Effector CD4-positive, alpha-beta T cell (primary cell): ENCODE measurements at places on chromosomes 12 and 14.

- no peak for DNase-seq
These were observed 302.3 kb upstream of the TBX3 start for GRCh38 chr12:114986178-114986714.

- no peak for DNase-seq
These were observed 860.9 kb upstream of the MDGA2 start for GRCh38 chr14:48536318-48536717.

- no peak for DNase-seq
These were observed 1.2 kb downstream of the ZNF641 start for GRCh38 chr12:48349471-48349870.

- no peak for DNase-seq
These were observed 290.3 kb downstream of the DPF3 start for GRCh38 chr14:72603639-72604038.

DNA sequence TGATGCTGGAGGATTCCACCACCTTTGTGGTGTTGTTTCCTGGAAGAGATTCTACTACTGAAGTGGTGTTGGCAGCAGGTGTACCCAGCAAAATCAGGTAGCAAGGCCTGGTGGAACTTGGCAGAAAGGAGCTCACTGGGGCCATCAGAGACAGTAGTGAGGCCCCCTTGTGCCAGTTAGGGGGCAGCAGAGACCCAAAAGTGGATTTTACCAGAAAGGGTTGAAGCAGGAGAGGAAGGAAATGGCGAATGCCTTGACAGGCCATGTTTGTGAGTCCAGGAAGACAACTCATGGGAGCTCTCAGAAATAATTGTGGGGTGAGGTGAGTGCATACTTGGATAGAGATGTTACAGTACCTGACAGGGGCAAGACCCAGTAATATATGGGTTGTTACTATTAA lies 137.7 kb upstream of the FGD4 start:
- DNase-seq = no peak

GRCh38 chr14:74160763-74161162 lies 76.0 kb downstream of the LIN52 start:
- no peak for DNase-seq

DNA sequence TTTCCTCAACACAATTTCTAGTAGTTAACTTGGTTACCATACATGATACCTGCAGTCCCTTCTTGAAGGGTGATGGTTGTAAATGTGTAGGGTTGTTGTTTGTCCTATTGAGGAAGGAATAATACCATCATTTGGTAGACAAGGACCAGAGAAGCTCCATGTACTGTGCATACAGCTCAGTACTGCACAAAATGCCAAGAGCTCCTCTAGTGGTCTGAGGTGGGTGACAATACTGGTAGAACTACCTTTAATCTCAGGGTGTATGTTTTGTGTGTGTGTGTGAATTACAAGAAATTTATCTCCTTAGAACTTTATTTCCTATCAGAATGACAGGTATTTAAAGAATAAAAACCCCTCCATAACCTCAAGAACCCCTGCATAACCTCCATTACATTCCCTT lies 575.3 kb downstream of the TMTC2 start:
- no peak for DNase-seq

DNA sequence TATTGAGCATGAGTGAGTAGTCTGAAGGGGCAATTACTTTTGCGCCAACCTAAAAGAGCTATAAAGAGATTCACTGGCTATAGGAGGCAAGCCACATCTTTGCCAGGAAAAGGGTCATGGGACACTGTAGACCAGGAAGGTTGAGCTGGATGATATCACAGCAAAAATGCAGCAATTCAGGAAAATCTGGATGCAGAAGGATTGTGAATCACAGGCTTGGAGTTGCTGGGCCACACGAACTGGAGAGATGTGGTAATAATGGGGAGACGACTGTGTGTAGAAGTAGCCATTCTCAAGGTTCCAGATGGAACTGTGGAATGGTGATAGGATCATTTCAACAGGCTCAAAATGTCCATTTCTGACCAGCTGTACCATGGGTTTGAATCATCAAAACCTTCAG lies 151.4 kb upstream of the DAAM1 start:
- no peak for DNase-seq

DNA sequence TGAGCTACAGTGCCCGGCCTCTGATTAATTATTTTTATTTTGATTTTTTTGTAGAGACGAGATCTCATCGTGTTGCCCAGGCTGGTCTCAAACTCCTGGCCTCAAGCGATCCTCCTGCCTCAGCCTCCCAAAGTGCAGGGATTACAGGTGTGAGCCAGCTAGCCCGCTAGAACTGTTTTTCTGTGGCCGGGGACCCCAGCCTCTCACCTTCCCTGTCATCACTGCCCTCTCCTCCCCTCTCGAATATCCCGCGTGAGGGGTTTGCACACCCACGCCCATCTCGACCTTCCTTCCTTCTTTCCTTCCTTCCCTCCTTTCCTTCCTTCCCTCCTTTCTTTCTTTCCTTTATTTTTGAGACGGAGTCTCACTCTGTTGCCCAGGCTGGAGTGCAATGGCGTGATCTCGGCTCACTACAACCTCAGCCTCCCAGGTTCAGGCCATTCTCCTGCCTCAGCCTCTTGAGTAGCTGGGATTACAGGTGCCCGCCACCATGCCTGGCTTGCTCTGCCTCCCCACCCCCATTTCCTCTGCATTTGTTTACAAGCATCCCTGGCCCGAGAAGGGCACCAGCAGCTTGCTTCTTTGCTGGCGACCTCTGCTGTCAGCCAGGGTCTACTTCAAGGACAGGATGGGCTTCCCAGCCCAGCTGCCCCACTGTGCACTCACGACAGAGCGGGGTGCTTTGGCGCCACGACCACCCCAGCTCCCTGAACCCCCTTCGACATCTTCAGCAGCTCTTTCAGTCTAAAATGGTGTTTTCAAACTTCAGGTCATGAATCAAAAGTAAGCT lies 4.3 kb upstream of the TRAF3 start:
- DNase-seq = no peak

DNA sequence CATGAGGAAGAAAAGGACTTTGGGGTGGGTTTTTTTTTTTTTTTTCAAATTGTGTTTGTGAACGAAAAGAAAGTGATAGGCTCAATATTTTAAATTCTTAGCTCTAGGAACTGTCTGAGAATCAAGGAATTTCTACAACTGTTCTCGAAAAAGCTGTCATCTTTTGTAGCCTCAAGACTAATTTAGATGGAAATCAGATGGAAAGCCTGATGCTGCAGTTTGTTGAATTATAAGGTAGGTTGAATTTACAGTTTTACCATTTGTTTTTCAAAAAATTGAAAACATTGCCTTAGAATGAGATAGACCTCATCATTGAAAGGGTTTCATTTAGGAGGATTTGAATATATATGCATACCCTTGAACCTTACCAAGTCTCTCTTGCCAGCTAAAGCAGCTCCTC lies 109.3 kb upstream of the TRHDE start:
- no peak for DNase-seq

DNA sequence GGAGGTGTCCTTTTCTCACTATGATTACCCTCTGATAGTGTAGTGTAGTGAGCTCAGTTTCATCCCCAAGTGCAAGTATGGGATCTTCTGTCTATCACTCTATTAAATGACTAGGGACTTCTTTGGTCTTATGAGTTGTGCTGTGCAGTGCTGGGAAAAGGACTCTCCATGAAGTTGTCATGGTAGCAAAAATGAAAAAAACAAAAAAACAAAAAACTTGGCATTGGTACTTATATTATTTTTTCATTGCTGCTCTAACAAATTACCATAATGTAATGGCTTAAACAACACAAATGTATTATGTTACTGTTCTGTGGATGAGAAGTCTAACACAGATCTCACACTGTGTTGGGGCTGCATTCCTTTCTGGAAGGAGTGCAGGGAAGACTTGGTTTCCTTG lies 393.1 kb upstream of the NOVA1 start:
- no peak for DNase-seq

GRCh38 chr12:43206396-43206795 lies 345.6 kb downstream of the ADAMTS20 start:
- no peak for DNase-seq

DNA sequence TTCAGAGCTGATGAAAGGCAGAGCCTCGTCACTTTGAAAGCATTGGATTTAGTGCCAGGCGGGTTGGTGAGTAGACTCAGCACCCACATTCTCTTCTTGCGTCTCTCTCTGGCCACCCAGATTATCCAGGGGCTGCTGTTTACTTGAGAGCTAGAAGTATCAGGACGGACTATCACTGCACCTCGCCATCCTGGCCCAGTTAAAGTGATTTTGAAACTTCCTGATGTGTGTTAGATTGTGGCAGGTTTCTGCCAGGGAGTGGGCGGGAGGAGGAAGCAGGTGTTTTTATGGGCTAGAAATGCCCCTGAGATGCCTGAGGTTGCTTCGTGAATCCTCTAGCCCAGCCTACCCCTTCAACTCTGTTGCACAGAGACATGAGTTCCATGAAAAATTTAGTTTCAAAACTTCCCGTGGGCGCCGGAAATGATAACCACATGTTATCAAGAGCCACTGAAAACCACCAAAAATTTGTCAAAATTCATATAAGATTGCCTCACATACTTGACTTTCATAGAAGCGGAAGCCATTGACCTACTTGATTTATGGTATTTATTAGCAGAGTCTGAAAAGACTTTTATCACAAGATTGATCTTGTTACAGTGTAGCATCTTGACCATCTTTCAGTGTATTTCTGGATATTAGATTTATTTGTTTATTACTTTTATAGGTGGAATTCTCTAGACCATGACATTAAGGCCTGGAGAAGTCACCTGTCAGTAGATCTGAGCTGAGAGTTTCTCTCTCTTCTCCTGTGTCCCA lies 466.0 kb downstream of the RAD51B start:
- DNase-seq = peak; percentile 16

- no peak for DNase-seq
These were observed 35.5 kb downstream of the CIT start for GRCh38 chr12:119841433-119842210.

DNA sequence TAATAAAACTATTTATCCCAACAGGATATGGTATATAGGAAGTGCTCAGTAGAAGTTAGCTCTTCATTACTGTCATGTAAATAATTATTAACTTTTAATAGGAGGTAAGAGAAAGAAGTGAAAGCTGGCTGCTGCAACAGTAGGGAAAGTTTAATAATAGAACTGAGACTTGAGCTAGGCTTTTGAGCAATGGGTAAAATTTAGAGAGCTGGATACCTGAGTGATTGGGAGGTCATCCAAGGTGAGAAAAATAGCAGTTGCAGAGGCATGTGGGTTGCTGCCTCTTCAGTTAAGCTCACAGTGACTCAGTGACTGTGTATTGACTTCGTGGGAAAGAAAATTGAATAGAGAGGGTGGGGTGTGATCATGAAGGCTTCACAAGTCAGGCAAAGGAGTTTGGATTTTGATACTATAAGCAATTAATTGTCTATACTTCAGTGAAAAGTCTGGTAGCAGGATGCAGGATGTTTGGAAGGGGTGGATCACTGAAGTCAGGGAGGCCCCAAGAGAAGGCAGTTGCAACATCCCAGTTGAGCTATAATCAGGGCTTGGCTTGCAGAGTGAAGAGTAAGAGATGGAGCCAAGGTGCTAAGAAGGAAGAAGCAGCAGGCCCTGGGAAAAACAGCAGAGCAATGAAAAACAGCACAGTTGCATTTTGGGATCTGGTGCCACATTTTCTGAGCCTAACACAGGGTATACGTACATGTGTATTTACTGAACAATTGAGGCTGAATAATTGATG lies 172.0 kb upstream of the FRMD6 start:
- DNase-seq = no peak

- DNase-seq = no peak
These were observed 39.9 kb upstream of the DHRS7 start for GRCh38 chr14:60204843-60205774.

GRCh38 chr12:7460375-7461259 lies 16.7 kb upstream of the CD163L1 start:
- no peak for DNase-seq

DNA sequence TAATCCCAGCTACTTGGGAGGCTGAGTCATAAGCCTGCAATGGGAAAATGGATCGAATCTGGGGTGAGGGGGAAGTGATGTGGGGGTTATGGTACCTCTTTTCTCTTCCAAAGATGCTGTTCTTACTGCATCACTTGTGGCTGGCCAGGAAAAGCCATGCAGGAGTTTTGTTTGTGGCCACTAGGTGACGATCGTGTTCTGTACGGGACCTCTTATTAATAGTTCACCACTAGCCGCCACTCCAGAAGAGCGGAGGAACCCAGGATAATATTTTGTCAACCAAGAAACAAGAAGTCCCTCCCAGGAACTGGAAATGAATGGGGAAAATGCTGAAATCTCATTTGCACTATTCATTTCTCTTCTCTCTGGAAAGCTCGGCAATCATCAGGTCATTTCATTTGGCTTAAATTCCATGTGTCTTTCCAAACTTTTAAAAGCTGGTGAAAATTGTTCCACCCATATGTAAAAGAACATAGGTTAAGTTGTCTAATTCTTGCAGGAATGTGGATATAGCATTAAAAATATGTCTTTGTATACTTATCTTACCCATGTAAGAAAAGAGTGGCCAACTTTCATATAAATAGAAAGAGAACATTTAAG lies 8.9 kb downstream of the GPR65 start:
- peak; percentile 12 for DNase-seq

- no peak for DNase-seq
These were observed 16.3 kb downstream of the ELK3 start for GRCh38 chr12:96210376-96211055.

- DNase-seq = peak; percentile 30
These were observed 845 bp upstream of the RARG start for GRCh38 chr12:53232646-53233461.

GRCh38 chr12:43069768-43070221 lies 480.2 kb upstream of the PRICKLE1 start:
- no peak for DNase-seq

GRCh38 chr12:24900196-24900595 lies 48.7 kb downstream of the BCAT1 start:
- DNase-seq = no peak

DNA sequence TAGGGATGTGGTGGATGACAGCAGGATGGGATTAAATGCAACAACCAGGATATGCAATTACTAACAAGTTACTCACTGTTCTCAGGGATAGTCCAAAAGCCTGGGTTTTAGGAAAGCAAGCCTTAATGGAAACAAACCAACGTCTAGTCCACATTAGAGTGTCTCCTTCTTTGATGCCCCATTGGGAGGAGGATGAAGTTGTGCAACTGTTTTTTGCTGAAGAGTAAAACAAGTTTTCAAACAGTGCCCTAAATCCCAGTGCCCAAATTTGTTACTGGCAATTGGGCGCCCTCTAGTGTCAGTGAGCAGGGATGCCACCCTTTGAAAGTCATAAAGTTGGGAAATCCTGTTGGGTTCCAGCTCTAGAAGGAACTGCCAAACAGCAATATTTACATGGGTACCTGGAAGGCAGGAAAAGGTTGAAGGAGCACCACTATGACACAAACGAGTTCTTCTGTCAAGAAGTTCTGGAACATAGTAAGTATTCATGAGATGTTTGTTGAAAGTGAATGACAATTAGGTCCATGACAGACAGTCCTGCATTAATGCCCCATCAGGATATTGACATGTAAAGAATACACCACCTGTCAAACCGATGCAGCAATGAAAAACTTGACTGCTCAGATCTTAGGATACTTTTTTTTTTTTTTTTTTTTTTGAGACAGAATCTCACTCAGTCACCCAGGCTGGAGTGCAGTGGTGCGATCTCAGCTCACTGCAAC lies 11.1 kb upstream of the DPF3 start:
- DNase-seq = peak; percentile 50

GRCh38 chr14:95041477-95042020 lies 115.8 kb downstream of the DICER1 start:
- DNase-seq = no peak
